Tibial nerve (tissue), 4 donors: ENCODE measurements at places on chromosomes 1 and 21. TPM values are rescaled to one million over a fixed set of nuclear protein-coding genes. Genes with fewer than 3 reads are reported as not detected.

DNA sequence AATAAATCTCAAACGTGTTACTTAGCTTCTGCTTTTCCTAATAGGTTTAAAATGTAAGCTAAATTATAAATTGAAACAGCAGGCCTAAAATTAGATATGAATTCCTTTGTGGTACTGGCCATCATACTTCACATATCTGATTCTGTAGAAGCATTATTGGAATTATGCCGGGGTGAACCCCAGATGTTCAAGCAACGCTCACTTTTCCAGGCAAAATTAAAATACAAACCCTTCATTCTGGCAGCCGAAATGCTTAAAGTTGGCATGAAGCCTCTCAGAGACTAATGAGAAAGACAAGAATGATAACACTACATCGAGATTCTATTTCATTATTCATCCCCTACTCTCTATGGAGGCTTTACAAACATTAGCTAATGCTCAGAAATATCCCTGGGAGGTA is 1352.7 kb upstream of the ADGRL2 start:
- DNase-seq: no peak

DNA sequence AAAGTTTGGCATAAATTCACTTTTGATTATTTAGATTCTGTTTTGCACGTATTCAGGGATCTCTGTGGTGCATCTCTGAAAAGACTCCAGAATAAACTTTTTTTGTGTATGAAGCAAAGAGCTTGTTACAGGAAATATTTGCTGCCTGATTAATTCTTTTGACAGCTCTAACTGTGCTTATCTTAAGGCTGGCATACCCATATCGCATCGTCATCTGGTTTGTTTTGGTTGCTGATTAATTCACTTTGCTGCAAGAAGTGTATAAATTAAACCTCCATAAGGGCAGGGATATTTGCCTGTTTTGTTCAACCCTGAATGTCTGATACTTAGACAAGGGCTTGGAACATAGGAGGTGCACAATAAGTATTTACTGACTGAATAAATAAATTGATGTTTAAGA is 17.5 kb upstream of the DUSP10 start:
- DNase-seq: no peak

Gene LIPI
- not detected for total RNA-seq

DNA sequence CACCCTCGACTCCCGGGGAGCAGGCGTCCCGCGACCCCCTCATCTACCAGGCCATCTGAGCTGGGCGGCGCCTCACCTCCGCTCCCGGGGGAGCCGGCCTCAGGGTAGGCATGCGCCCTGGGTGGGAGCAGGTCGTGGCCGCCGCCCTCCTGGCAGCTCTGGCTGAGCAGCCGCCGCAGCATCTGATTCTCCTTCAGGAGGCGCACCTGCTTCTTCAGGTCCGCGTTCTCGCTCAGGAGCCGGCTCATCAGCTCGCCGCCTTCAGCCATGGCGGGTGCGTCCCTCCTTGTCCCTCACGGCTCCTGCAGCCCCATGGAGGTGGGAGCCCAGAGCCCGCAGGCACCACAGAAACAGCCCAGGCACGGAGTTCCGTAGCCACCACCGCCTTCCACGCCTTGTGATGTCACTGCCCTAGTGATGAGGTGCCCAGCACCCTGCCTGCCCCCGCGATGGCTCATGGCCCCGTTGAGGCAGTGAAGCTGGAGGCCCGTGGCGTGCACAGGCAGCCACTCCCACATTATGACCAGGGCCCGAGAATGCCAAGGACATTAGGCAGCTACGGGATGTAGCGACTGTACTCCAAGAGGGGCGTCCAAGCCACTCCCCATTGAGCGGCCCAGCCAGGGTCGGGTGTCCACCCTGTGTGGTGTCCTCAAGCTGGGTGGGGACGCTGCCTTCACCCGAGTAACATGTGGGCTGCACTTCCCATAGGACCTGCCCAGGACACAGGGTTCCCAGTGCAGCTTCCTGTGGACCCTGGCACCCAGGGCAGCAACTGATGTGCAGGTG is 1.5 kb downstream of the SPATC1L start:
- no peak for DNase-seq

- no peak for DNase-seq
Observed at GRCh38 chr1:153375511-153375910, at the start of gene S100A12. S100A12 (minus strand) TSS chr1:153375621; CDS start chr1:153374592, 1,029 bp downstream.

GRCh38 chr1:64965366-64966157 is 787 bp downstream of the JAK1 start:
- peak; percentile 46 for DNase-seq

GRCh38 chr1:172916116-172916515 is 134.6 kb downstream of the TNFSF18 start:
- DNase-seq: no peak

DNA sequence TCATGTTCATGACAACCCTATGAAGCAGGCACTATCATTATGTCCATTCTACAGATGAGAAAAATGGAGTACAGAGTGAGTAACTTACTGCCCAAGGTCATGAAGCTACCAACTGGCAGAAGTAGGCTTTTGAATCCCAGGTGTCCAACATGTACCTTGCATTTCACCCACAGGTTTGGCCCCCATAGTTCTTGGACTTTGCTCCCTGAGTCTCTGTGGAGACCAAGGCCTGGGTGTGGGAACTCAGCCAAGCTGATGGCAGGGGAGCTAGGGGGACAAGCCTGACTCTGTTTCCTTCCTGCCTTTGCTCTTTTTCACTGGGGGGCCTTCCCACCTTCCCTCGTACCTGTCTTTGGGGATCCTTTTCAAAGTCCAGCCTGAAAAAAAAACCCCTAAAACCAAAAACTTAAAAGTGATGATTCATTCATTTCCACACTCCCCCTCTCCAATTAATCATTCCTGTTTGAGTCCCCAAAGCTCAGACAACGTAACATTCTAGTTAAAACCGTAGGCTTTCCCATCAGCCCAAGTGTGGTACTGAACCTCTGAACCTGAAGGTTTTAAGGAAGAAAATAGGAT is 8.5 kb upstream of the TTC22 start:
- no peak for DNase-seq

DNA sequence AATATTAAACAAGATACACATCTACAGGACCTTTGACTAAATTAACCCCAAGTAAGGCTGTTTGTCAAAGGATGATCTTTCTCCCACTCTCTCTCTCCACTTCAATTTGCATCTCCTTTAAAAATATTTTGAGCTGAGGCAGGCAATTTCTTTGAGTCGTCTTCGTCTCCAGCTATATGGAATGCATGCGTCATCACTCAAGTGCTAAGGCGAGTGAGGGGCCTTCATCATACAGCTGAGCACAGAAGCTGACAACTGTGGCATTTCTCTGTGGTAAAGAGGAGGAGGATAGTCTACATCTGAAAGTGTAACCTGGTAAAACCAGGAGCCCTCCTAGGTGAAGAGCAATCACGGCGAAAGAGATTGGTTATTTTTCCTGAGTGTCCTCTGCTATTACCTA is 7.6 kb downstream of the EPHX4 start:
- no peak for DNase-seq

- no peak for DNase-seq
Observed at GRCh38 chr1:10490286-10490970, 15.7 kb downstream of the PEX14 start.

GRCh38 chr1:58792846-58793245 is 9.0 kb upstream of the JUN start:
- no peak for DNase-seq

GRCh38 chr1:167676205-167676915 is 45.4 kb upstream of the MPZL1 start:
- no peak for DNase-seq

Gene DIO1
- total RNA-seq: not detected

Gene DMBX1
- not detected for total RNA-seq

Gene PTPRF
- 72.0 TPM for total RNA-seq

Gene ESRRG
- total RNA-seq: 1.7 TPM

DNA sequence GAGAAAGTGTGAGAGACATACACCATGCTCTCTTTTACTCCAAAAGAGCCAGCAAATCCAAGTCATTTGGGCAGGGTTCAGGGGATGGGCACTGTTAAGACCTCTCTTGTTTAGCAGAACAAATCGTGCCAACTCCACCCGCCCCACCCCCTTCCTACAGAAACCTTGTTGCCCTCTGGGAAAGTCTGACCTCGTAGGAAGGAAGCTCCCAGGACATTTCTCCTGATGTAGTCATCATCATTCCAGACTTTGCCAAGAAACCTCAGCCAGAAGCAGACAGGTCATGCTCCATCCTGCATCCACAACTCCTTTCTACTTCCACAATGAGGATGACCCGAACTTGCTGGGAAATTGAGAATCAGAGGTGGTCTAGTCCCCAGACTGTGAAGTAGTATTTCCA is 57.7 kb downstream of the UBE2T start:
- no peak for DNase-seq

DNA sequence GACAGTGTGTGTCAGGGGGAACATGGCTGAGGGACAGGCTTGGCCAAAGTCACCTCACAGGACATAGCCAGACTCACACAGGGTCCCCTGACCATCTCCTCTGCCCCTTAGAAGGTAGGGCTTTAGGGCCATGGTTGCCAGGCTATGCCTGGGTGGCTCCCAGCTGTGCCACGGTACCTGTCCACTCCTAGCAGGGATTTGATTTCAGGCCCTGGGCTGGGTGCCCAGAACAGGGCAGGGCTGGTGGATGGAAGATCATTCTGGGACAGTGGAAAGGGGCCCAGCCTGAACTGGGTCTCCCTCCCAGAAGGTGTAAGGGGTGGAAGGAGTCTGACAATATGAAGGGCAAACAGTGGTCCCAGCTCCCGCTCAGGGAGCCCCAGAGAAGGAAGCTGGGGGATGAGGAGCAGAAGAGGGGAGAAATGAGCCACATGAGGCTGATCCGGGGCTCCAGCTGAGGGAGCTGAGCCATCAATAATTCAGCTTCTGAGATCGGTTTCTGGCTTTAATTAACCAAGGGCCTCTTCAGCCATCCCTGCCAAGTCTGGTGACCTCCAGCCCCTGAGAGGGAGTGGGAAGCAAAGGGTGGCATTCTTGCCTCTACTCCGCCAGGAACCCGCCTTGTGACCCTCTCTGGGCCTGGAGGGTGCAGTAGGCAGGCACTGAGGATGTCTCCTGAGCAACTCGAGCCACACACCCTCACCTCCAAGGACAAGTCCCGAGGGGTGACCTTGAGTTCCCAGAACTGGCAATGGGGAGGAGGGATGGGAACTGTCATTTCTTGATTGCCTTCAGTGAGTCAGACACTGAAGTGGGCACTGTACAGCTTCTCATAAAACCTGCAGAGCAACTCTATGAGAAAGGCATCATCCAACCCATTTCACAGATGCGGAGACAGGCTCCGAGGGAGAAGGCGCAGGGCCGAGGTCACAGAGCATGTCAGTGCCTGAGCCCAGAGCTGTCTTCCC is 2.1 kb downstream of the CD164L2 start:
- DNase-seq: no peak

- no peak for DNase-seq
Observed at GRCh38 chr1:206656936-206657335, 21.6 kb downstream of the DYRK3 start.

DNA sequence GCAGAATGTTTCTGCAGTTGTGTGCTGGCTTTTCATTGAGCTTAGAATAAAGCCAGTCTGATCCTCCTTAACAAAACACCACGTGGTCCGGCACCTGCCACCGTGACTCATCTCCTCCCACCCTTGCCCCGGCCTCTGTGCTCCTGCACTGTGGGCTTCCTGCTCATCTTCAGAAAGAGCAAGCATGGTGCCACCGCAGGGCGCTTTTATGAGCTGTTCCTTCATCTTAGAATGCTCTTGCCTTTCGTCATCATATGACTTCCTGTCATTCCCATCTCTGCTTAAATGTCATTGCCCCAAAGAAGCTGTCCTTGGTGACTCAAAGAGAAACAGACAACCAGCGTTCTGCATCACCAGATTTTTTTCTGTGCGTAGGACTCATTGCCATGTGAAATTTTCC is 117.8 kb downstream of the HHAT start:
- no peak for DNase-seq

DNA sequence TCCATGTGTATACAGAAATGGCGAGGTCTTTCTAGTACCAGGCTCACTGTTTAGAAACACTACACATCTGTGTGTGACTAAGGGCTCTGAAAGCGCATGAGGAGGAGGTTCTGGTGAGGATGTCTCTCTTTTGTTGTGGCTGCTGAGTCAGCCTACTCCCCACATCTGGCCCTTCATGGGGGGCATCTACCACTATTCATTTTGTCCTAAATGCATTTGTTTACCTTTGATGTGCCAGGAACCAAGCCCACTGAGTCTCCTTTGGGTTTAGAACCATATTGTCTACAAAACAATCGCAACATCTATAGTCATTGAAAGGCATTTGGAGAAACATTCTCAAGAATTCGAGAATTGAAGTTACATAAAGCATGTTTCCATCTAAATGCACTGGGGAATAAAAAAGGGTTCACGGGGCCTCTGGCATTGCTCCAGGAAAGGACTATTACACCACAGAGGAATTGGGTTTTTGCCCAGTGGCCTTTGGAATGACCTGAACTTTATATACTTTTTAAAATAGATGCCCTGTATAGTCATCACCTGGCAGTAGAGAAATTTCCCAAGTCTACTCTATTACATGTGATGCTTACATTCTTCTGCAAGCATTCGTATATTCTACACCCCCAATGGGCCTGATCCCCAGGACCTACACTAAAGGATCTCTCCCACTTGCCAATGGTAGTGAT is 35.1 kb upstream of the ADORA3 start:
- no peak for DNase-seq

DNA sequence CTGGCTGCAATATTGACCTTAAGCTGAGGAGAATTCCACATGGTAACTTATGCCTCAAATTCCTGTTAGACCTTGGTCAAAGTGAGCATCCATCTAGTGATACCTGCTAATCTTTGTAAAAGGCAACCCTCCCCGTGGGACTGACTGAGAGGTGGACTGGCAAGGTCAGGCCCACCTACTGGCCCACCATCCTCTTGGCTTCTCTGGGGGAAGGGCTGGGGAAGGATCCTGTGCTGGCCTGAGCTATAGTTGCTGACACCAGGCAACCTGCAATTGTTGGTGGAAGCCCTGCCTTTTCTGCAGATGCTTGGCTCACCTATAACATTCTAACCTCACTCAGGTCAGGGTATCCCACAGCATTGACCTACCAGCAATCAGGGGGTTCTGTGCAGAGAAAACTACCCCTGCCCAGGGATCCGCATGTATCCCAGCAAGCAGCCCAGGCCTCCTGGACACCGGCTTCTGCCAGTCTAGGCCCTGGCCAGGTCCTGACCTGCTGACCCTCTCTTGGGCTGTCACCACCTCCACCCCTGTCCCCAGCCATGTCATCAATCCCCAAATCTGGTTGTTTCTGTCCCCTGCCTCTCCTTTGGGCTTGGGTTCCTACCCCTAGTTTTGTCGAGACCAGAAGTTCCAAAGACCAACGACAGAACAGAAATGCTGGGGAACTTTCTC is 108.1 kb upstream of the EDN2 start:
- no peak for DNase-seq

Gene UBE2U
- not detected for total RNA-seq

DNA sequence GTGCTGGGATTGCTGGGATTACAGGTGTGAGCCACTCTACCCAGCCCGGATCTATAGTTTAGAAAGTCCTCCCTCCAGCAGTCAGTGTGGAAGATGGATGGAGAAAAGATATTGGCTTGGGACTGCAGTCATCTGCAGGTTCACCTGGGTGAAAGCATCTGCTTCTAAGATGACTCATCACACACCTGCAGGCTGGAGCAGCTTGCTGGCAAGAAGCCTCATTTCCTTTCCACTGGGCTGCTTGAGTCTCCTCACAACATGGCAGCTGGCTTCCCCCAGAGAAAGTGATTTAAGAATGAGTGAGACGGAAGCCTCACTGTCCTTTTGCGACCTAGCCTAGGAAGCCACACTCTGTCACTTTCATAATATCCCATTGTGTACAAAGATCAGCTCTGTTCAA is 50.0 kb downstream of the FOXO6 start:
- no peak for DNase-seq

GRCh38 chr1:222096883-222097282 is 355.0 kb upstream of the DUSP10 start:
- DNase-seq: no peak
